ENCODE measurements at places on chromosomes 13 and 19. TPM values are rescaled to one million over a fixed set of nuclear protein-coding genes. Genes with fewer than 3 reads are reported as not detected.

Gene GAPDHS
- total RNA-seq: not detected

Gene ZNF649
- total RNA-seq: 6.5 TPM

Gene DGKH
- total RNA-seq: 8.5 TPM

Gene TNNT1
- 3.8 TPM for total RNA-seq

Gene ZNF77
- 2.3 TPM for total RNA-seq

Gene EFNA2
- total RNA-seq: not detected

Gene AMER2
- total RNA-seq: not detected

Gene STOML3
- total RNA-seq: not detected

Gene RNF113B
- not detected for total RNA-seq

Gene SHISA2
- 0.28 TPM for total RNA-seq

Gene FXYD7
- total RNA-seq: not detected

Gene DAND5
- total RNA-seq: not detected

Gene ZNF724
- total RNA-seq: 15.1 TPM
